Astrocyte of the cerebellum (primary cell): ENCODE measurements at places on chromosomes 2 and 18.

DNA sequence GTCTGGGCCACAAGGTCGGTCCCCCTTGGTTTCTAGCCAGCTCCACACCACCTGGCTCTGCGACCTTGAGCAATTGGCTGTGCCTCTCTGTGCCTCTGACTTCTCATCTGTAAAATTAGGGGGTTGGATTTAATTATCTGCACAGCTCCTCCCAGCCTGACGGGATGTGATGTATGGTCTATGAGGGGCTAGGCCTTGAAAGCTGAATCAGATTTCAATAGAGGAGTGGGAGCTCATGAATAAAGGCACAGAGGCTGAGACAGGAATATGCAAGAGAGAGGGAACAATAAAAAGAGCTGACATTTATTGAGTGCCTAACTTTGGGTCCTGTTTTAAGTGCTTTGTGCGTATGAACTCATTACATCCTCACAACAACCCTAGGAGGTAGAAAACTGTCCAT lies 104.7 kb downstream of the ALK start:
- DNase-seq = no peak

- peak; percentile 6 for DNase-seq
Observed at GRCh38 chr2:69059731-69060290, 46.8 kb downstream of the ANTXR1 start.

DNA sequence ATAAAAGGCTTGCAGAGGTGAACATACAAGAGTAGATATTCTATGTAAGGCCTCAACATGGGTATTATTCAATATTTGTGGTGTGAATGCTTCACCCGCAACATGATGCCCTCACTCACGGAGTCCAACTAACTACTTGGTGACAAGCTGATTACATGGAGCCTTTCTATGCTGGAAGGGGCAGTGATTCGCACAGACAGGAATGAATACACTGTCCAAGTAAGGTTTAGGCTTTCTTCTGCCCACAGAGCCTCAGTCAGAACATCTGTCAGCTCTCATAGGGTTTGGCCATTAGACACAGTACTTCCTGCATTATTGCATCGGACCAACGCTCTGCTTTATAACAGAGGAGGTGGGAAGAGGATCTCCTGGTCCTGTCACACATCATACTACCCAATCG lies 80.3 kb upstream of the SLC35G4 start:
- DNase-seq = no peak

- DNase-seq = no peak
Observed at GRCh38 chr2:218960309-218961165, 1.1 kb downstream of the CDK5R2 start.

DNA sequence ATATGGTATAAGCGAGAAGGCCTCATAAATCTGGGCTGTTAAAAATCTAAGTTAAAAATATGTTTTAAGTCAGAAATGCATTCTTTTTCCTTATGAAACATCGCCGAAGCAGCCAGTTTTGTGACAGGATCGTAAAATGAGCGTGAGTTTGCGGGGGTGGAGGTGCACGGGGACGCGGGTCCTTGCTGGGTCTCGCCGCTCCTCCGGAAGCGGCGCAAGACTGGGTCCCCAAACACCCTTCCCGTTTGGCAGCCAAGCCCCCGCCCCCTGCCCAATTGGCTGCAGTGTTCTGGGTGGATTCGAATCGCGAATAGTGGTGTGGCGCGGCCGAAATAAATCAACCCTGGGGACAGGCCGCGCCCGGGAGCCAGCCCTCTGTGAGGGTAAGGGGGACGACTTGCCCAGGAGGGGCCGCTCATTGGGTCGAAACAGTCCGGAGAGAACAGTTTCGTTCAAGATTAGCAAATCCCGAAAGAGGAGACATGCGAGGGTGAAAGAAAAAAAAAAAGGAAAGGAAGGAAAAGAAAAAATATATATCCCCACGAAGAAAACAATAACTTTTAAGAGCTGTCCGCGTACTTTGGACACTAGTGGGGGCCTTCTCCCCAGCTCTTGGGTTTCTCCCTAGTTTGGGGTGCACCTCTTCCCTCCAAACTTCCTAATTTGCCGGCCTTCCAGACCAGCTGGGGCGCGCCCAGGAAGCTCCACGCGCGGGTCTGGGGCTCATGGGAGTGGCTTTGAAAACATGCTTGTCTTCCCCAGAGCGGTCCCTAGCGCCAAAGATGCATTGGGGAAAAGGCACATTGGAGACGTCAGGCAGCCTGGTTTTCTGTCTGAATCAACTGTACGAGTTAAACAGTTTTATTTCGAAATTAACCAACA lies 3.1 kb upstream of the GATA6 start:
- DNase-seq = no peak

DNA sequence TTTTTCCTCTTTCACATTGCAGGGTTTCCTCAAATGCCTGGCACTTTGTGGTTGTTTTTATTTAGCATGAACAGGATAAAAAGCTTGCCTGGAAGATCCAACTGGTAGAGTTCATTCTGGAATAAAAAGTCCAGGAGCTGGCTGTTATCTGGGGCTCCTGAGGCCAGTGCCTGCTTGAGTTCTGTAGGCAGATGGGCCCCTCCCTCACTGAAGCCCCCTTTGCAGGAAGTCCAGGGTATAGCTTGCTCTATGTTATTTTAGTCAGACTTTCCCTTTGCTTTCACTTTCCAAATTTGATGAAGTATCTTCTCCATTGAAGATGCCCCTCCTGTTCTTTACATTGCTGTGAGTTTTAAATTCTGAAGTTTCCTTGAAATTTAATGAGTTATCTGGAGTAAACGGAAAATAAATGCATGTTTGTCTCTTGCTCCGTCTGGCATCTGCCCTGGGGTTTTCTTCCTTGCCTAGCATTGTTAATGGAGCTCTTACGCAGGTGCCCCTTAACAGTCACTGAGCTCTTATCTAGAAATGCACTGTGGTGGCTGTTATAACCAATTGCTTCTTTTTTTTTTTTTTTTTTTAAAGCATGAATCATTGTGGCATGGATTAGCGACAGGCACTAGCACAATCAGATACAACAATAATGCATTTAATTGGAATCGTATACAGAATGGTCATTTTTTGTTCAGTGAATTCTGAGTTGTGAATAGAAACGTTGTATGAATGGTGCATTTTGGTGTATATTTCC lies 27.0 kb upstream of the LPIN1 start:
- no peak for DNase-seq

DNA sequence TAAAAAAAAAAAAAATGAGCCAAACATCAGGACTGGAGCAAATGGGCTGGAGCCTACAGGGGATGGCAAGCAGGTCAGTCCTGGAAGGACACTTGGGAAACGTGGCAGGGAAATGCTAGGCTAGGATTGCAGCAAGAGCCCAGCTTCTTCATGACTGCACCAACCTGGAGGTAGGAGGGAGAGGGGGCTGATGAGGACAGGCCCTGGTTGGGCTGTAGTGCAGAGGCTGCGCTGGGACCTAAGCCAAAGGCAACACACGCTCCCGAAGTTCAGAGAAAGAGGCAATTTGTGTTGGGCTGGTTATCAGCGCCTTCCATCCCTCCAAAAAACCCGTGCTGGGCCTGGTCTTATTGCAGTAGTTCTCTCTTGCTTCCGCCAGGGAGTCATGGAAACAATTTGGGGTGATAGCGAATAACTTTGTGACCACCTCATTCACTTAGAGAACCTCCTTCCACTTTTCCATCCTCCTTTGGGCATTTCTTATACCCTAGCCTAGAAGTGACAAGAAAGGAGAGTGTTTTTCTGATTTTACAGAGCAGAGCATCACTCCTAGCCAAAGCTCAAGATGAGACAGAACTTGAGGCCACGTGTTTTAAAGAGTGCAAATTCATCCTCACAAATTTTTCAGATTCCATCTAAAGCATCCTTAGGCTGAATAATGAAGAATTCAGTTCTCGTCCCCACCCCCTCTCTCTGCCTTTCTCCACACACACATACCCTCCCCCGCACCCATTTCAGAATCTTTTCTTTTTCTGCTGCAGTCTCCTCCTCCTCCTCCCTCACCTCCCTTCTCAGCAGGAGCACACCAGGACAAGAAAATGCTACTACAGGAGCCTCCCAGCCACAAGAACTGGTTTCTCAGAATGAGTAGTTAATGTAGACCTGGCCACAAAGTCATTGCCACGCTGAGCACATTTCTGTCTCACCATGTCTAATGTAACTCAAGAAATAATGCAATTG lies 82.5 kb upstream of the STPG4 start:
- peak; percentile 43 for DNase-seq

DNA sequence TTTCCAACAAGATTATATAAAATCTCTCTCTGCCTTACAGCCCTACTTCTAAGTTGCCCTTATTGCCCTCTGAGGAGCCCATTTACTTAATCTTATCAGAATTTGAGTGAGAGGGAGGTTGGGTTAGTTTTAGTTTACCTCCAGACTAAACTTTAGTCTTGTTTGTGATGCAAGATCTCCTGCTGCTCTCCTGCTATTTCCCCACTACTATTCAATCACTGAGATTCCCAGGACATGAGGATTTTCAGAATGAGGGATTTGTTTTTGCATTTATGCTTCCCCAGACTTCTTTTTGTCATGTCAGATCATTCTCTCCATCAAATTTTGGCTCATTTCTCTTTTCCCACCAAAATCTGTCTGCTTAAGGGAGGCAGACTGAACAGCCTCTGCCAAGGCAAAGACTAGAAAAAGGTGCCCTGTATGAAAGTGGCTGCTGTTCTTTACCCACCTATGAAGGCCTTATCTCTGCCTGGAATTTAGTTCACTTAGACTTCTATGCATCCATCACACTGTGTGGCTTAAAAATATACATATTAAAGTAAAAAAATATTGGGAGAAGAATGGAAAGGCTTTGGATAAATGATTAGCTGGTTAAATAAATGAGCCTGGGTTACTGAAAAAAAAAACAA lies 401.3 kb downstream of the PID1 start:
- no peak for DNase-seq

DNA sequence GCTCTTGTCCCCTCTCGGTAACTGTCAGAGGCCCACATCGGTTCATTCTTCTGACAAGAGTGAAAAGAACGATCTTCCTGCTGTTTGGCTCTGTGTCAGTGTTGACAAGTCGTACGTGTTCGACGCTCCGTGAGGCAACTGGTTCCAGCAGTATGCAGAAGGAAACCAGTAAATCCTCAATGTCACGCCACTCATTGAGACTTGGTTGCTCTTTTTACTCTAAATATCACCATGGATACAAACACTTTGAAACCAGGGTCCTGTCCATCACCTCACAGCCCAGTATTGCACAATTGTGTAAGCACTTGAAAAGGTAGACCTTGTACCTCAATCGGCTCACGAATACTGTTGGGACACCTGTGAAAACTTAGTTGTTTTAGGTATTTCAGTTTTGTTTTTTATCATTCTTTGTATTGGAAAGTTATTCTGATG lies 136.4 kb downstream of the ZNF407 start:
- DNase-seq = no peak

DNA sequence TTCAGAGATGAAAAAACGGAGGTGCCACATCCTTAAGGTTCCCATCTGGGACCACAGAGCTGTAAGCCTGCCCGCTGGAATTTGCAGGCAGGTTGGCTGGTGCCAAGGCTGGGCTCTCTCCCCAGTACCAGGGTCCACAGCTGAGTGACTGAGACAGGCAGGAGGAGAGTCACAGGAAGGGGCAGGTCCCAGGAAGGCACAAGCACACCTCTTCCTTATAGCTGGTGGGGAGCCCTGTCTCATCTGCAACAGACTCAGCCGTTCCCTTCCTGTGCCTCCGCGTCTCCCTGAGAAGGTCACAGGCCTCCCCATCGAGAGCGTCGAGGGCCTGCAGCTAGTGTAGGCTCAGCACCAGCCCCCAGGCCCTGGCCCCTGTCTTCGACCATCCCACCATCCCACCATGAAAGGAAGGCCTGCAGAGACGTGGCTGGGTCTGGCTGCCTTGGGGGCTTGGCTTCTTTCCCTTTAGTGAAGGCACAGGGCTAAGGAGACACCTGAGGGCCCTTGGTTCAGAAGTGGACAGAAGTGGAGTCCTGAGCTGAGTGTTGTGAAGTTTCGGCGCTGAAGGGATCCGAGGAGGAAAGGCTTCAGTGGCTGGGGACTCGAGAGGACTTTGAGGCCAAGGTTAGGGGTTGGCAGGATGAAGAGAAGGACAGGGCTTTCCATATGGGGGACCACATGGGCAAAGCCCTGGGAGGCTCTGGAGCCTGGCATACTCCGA lies 26.8 kb downstream of the GLI2 start:
- DNase-seq = no peak

GRCh38 chr18:73824671-73825070 lies 323.0 kb downstream of the FBXO15 start:
- DNase-seq = no peak

- no peak for DNase-seq
Observed at GRCh38 chr2:96839293-96839874, 4.4 kb downstream of the ANKRD23 start.

GRCh38 chr2:146444987-146445386 lies 1399.8 kb upstream of the ACVR2A start:
- no peak for DNase-seq

GRCh38 chr2:238790126-238790832 lies 57.6 kb upstream of the TWIST2 start:
- DNase-seq = no peak

- DNase-seq = no peak
Observed at GRCh38 chr2:25372405-25373268, 30.9 kb upstream of the DNMT3A start.

GRCh38 chr18:3919396-3920061 lies 469.6 kb downstream of the TGIF1 start:
- no peak for DNase-seq

GRCh38 chr18:75016025-75016717 lies 192.8 kb downstream of the PTGR3 start:
- no peak for DNase-seq

DNA sequence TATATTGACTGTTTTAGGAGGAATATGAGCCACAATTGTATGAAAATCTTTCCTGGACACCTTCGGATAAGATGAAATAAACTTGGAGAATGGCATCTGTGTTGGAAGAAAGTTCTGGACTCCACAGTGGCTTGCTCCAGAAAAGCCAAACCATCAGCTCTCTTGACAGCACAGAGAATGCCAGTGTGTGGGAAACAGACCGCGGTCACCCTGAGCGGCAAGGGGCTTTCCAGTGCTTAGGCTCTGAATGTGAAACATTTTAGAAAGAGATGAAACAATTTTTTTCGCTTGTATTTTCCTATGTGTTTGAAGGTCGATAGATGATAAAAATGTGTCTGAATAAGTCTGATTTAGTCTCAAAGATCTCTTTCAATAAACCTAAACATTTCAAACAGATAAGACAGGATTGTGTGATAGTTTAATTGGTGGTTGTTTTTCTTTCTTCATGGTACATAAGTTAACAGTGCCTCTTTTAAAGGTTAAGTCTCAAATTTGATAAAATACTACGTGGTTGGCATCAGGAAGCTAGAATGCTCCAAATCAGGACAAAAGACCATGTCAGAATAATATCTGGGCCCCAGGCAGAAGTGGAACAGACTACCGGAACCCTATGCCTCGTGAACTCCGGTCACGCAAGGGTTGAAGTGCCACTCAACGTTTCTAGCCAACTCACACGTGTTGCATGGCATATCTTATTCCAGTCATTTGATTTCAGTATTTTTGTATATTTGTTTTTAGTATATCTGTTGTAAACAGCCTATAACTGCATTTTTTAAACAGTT lies 28.9 kb downstream of the PTGR3 start:
- no peak for DNase-seq
